ENCODE measurements at places on chromosomes 1 and 21.

GRCh38 chr1:18840145-18840544 lies 19.3 kb downstream of the TAS1R2 start:
- DNase-seq, result no peak

- DNase-seq, result no peak
Measured at GRCh38 chr1:56156971-56157876, 422.1 kb downstream of the PLPP3 start.

DNA sequence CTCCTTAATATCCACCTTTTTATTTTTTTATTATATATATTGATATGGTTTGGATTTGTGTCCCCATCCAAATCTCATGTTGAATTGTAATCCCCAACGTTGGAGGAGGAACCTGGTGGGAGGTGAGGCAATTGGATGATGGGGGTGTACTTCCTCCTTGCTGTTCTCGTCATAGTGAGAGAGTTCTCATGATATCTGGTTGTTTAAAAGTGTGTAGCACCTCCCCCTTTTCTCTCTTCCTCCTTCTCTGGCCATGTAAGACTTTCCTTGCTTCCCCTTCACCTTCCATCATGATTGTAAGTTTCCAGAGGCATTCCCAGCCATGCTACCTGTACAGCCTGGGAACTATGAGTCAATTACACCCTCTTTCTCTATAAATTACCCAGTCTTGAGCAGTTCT lies 22.7 kb upstream of the CCSAP start:
- DNase-seq, result no peak

- DNase-seq, result peak; percentile 92
Measured at GRCh38 chr1:230877146-230877923, 9.0 kb upstream of the C1orf198 start.

- no peak for DNase-seq
Measured at GRCh38 chr1:42142894-42143675, 10.1 kb upstream of the GUCA2B start.

GRCh38 chr1:46552357-46553237 lies 1.1 kb upstream of the KNCN start:
- no peak for DNase-seq

GRCh38 chr1:150109586-150109985 lies 40.1 kb upstream of the PLEKHO1 start:
- no peak for DNase-seq

DNA sequence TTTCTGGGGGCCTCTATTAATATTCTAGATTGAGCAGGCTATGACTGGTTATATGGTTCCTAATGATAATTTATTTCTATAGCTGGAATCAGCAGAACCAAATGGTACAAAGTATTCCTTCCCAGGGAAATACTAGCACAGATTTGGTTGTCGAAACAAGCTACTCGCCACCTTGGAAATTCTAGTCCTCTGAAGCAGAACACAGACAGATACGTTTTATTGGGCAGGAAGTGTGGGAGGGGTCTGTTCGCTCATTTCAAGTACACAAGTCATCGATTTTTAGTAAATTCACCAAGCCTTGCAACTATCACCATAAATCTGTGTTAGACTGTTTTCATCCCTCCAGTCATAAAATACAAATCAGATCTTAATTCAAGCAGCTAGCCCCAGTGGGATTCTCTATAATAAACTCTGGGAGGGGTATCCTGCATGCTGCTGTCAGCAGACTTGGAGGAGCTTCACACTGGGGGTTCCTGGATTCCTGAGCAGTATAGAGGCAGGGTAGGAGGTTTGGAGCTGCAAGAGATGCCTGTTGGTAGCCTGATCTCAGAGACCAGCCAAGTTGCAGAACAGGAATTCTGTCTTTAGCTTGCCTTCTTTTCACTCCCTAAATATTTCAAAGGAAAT lies 9.8 kb upstream of the GPR137B start:
- DNase-seq, result no peak

DNA sequence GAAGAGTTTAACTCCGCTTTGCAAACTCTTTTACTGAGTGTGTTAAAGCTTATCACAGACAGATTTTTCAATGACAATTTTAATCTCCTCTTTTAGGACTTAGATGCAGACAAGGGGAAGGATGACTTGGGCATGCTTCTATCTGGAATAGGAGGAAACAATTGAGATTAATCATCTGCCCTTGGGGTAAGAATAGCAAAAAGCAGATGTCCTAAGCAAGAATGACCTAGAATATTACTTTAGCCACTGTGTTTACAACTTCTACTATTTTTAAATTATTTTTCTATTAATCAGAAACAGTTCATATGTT lies 569.0 kb upstream of the ADGRL2 start:
- DNase-seq, result peak; percentile 8

DNA sequence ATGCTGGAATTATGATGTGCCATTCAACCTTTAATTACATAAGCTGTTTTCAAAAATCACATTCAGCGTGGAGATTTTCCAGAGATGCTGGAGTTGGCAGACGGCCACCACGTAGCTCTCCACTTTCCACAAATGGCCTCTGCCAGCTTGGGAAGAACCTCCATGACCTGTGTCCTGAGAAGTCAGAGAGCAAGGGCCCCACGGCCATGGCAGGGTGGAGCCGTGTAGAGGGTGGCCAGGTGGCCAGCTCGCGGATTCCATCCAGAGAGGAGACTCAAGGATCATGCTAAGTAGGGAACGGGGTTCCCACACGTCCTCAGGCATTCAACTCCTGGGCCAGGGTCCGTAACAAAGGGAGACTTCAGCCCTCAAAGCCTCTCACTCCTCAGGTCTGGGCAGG lies 1.3 kb upstream of the GALE start:
- no peak for DNase-seq

DNA sequence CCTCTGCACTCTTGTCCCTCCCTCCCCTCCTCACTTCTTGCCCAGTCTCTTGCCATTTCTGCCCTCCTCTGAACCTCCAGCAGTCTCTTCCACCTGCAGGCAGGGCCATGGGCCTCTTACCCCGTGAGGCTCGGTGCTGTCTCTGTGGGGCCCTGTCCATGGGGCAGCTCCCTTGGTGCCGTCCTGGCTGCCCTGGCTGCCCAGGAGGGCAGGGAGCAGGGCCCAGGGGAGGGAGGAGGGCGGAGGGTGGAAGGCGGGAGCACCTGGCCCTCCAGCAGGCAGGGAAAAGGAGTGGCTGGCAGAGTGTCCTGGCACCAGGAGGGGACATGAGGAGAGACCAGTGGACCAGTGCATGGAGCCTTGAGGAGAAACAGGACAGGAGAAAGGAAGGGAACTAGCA lies at the start of gene RORC:
Gene RORC (minus strand): TSS at position 198 of the 400 bp plus-strand sequence. CDS start 38 bp downstream, at position 160.
- no peak for DNase-seq

DNA sequence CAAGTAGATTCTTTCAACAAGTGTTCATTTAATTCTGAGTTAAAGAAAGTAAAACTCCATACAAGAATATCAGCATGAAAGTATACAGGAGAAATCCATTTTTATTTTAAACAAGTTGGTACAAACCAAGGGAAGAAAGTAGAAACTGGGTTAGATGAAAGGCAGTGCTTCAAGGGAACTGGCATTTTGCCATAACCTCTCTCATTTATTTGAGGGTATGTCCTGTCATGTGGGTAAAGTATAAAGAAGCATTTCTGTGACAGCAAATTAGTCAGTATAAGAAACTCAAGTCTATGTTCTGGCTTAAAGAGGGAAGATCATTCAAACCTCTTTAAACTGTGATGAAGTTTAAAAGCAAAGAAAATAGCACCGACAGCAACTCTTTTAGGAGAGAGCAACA lies 32.0 kb downstream of the OLFM3 start:
- no peak for DNase-seq

DNA sequence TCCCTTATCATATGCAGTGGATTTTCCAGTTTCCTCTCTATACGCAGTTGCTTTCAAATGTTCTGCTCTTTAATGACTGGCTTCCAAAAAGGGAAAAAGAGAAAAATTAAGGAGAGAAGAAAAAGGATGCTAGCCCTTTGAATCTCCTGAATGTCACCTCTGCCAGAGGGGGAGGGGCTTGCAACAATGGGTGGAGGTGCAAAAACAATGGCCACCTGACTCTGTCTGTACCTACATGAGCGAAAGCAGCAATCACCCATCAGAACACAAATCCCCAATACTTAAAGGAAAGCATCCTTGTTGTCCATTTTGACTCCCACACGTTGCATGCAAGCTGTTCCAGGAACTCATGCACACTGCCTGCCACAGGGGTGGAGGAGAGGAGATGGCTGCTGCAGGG lies 61.2 kb downstream of the CCDC30 start:
- DNase-seq, result no peak

DNA sequence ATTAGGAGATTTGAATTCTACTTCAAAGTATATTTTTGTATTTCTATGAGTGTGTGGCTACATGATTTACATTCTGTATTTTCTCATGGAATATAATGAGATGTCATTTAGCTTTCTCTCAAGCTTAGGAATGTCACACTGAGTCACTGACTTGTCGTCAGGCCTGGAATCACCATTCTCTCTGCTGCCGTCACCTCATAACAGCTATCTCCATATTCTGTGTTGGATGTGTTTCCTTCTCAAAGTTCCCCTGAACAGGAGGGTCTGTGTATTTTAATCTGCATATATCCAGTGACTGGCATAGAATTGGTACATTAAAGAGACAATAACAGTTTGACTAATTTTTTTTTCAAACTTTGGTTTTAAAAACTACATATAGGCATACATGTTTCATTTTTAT lies 35.9 kb downstream of the LYPLAL1 start:
- DNase-seq, result no peak

DNA sequence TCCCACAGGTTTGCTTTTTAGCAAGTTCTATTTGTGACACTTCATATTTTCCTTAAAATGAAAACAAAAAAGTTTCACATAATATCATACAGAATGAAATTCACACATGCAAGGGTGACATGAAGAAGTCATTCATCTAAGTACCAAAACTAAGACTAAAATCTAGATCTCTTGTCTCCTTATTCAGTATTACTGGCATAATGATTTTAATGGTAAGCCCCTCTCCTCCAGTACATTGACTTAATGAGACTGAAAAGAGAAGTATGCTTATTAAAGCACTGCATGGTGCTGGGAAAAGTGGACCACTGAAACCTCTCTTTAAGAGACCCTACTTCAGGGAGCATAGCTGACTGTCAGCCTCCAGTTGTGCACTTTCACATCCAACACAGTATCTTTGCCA lies 99.5 kb downstream of the NEGR1 start:
- no peak for DNase-seq

DNA sequence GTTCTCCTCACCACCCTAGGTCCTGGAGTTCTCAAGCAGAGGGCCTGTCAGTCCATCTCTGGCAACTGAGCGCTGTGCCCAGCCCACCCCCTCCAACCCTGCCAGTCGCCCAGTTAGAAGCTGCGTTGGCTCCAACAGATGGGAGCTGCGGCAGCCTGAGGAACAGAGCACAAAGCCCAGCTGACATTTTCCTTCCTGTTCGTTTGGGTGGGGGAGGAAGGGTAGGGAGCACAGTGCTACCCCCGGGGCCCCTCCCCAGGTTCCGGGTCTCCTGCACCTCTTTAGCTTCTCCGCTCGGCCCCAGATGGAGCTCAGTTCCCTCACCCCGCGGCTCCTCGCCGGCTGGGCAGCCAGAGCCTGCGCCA lies 1.4 kb downstream of the LRRN2 start:
- no peak for DNase-seq

- DNase-seq, result no peak
Measured at GRCh38 chr1:61670016-61670415, 54.9 kb downstream of the TM2D1 start.

- no peak for DNase-seq
Measured at GRCh38 chr1:14292520-14292919, 306.0 kb upstream of the KAZN start.

- no peak for DNase-seq
Measured at GRCh38 chr1:8422510-8423268, 104.8 kb downstream of the SLC45A1 start.

DNA sequence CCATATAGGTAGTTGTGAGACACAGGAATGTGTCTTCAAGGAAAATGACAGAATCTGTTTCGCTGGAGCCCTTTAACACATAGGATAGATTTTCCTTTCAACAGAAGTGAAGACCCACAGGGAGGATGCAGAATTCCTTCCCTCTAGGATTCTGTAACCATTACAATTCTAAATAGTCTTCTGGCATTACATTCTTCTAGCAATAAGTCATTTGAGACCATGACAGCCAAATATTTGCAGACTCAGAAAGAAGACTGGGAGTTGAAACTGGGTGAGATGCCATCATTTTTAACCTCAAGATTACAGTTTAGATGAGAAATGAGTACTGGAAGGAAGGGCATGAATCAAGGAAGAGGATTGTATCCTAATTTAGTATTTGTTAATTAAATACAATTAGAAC lies 61.6 kb downstream of the ZBTB18 start:
- DNase-seq, result peak; percentile 97

DNA sequence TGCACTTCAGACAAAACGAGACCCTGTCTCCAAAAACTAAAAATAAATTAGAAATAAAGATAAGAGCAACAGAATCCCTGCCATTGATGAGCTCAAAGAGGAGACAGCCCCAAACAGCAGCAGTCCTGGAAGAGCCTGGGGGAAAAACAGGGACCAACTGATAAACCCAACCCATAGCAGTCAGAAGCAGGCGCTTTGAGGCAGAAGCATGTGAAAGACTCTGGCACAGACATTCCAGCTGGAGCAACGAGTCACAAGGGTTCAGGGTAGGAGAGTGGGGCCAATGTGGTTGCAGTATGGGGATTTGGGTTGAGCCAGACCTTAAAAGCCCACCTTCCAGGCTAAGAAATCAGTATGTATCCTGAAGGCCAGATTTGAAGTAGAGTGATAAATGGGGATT lies 78.5 kb downstream of the MPZL1 start:
- DNase-seq, result no peak

DNA sequence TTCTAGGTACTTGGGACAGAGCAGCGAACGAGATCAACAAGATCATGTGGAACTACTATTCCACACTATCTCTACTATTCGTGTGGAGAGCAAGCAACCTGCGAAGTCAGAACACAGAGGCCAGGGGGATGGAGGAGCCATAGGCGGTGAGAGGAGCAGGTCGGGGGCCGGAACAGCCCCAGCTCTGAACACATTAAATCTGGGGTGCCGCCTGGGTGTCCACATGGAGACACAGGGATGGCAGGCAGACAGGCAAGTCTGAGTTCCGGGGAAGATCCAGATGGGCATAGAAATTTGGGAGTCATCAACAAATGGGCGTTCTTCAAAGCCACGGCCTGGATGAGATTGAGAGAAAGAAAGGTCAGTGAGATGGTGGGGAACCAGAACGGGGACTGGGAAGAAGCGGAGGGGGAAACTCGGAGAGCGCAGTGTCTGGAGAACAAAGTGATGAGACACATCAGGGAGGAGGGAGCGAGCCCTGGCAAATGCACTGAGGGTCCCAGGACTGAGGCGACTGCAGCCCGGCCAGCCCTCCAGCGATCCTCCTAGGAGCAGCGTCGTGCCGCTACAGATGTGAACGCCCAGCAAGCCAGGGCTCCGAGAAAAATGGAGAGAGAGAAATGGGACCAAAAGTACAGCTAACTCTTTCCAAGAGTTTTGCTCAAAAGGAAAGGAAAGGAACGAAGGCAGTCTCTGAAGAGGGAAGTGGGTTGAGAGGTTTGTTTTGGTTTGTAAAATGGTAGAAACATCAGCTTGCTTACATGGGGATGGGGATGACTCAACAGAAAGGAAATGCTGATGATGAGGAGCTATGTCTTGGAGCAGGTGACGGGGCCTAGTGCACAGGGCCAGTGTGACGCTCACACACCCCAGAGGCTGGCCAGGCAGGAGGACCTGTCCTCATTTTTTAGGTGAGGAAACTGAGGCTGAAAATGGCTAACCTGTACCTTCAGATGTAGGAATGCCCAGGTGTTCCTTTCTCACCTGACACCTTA lies 84.5 kb downstream of the GLIS1 start:
- DNase-seq, result peak; percentile 57
